ENCODE measurements at places on chromosomes 2 and 18.

DNA sequence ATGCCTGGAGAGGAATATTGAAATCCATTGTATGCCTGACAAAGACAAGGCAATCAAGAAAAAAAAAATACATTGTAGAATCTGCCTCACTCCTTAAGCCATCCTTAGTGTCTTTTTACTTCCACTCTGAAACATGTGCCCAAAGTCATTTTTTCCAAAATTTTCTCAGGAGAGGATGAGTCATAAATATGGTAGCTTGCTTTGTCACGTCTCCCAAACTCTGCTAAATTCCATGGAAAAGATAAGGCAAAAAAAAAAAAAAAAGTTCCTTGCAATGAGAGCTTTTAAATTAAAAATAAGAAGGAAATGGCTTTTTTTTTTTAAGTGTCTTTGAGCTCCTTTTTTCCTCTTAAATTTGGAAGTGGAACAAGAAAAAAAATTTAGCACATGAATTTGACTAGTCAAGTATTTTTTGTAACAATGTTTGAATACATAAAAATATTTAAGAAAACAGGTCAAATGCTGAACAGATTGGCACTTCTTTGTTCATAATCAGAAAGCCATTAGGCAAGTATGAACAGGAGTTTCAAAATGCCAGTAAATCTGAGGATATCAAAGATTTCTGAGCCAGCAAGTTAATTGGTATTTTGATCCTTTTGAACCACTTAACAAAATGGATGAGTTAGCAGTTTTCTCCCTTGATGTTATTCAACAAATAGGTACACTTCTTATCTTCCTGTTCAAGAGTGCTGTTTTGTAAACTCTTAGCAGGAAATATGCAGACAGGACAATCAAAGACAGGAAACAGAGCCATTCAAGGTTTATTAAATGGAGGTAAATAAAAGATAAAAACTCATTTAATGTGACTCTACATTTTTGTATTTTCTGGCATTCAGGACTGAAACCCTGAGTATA is 247.3 kb upstream of the SP5 start:
- DNase-seq = no peak

DNA sequence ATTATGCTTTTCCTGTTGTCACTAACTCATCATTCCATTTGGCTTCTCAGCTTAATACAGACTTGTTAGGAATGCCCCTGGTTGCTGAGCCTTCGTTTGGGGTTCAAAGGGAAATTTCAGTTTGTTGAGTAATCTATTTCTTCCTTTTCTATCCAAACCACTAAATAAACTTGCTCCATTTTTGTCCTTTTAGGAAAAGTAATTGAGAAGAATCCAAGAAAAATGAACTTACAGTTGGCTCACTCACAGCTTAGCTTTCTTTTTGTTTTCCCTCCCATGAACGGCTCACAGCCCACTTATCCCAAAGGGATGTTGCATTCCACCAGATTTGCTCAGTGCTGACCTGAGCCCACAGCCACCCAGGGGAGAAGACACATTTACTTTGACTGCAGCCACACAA is 73.9 kb downstream of the SOX11 start:
- no peak for DNase-seq

DNA sequence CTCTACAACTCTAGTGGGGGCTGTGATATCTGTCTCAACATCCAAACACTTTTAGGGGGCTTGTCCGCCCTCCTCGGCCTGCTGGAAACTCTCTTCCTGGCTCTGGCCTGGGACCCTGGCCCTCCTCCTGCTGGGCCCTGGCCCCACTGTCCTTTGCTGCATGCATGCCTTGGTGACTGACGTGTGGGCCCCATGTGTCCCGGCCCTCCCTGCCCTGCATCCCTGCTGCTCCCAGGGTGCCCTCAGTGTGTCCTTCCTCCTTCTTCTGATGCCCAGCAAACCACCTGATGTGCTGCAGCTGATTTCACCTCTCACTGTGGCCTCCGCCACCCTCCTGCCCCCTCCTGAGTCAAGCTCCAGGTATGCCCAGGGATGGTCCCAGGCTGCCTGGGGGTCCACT is 101.7 kb downstream of the SEPTIN10 start:
- no peak for DNase-seq

DNA sequence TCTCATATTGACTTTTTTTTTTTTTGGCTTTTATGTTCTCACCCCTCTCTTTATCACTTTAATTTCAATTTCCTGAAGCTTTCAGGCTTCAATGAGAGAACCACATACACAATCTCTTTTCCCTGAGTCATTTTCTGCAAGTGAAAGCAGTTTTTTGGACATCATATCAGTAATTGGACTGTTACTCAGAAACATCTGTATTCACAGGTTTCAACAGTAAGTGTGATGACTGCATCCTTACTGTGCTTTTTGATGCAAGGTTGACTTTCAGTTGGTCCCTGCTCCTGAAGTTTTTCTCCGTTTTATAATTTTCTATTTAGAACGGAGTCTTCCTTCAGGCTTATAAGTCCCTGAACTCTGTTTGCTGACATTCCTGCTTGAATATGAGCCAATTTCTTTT is 70.5 kb upstream of the CCBE1 start:
- DNase-seq = no peak

- DNase-seq = no peak
Observed at GRCh38 chr2:66466433-66466832, 31.5 kb downstream of the MEIS1 start.

GRCh38 chr18:26909599-26910290 is 44.2 kb upstream of the AQP4 start:
- no peak for DNase-seq

DNA sequence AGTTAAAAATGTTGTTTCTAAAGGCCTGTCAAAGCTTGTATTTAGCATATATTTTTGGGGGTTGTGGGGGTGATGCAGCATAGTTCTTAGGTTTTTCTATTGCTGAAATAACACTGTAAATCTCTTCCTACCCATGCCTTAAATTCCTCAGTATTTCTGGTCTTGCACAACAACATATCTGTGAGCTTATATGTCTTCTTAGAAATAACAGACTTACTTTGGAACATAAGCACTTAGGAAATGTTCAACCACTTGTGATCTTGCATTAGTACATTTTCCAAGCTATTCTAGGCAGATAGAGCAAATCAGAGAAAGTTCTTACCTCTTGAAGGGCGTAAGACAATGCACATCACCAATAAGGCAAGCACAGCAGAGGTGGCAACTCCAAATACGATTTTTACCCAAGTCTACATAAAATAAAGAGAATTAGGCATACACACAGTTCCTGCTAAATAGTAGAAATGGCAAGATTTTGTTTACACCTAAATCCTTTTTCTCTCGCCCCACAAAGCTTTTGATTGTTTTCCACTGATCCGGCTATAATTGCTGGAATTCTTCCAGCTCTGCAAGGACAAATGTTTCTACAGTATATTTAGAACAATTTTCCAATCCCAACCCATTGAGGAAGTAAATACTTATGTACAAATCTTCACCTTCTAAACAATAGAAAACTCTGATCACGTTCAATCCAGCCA is 512 bp downstream of the FAP start:
- DNase-seq = no peak

GRCh38 chr2:222949690-222950323 is 89.0 kb downstream of the ACSL3 start:
- DNase-seq = no peak

DNA sequence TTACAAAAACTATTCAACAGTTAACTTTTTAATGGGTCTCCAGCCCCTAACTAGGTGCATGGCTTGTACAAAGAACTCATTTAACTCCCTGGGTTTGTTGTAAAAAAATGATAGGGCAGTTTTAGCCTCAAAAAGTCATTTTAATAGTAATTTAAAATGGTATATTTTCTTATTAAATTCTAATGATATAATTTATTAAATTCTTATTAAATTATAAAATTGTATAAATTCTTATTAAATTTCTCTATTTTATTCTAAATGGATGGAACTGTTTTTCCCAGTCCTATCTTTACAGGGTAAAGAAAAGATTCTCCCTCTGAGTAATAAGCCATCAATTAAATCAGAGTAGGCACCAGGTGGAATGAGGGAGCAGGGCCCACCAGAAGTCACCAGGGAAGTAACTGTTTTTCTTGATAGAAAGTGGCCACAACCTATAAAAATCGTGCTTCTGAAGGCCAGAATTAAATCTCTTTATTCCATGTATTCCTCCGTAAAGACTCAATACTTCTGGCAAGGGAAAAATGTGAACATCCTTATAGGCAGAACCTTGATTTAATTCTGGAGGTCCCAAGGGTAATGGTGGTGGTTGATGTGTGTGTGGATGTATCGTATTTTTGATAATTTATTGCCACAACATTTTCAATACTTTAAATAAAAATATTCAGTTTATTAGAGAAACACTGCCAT is 814 bp downstream of the FKBP7 start:
- DNase-seq = no peak
